ENCODE measurements at places on chromosomes 5 and 9.
A peak's percentile ranks its signal among the peaks of the same experiment; 100 is the strongest.

DNA sequence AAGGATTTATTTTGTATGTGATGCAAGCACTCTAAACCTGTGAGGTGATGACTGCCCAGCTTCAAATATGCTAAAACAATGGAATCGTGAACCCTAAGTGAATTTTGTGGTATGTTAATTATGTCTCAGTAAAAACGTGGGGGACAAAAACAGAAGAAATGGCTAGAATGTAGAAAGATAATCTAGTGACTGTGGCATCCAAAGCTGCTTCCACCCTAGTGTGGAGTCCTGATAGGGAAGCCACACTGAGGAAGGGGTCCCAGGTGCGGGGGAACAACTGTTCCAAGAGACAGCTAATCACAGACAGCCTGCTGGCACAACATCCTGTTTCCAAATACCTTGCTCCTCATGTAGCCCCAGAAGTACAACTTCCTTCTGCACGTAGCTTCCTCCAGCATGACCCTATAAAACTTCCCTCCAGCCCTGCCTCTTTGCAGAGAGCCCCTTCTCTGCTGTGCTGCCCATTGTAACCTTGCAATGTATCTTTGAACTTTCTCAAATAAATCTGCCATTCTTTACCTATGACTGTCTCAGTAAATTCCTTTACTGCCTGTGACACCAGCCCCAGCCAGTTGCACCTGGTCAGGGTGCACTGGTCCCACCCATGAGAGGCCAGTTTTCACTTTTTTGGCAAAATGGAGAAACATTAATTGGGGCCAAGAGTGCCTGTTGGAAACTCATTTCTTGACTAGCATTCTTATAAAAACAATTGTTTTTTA, 4.9 kb downstream of the GMCL2 start:
- DNase-seq, result no peak

GRCh38 chr5:27038476-27038875, at the start of gene CDH9:
CDH9 (minus strand) TSS chr5:27038586; CDS start chr5:26988333, 50,253 bp downstream.
- no peak for DNase-seq

DNA sequence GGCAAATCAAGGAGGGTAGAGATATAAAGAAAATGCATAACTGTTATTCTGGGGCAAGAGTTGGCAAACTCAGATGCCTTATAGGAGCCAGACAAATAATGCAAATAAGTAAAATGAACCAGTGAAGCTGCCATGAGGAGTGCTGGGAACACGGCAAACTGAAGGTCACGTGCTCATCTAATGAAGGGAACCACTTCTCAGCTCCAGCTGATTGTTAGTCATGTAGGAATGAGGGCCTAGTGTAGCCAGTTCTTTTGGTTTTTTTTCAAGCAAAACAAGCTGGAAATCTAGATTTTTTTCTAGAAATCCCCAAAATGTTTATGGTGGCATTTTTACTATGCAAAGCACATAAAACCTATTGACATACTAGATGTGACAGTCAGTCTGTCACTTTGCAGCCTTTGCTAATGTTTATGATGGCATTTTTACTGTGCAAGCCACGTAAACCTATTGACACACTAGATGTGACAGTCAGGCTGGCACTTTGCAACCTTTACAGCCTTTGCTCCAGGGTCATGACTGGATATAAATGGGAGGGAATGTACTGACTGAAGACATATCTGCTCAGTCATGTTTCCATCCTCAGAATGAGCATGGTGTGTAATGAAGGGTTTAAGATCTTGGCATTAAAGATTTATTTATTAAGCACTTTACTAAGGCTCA, 39.4 kb downstream of the RUSC2 start:
- DNase-seq, result no peak

- DNase-seq, result no peak
These were observed 28.1 kb downstream of the ADGRD2 start for GRCh38 chr9:124478354-124478753.

GRCh38 chr5:169950333-169950732, 30.0 kb downstream of the INSYN2B start:
- no peak for DNase-seq

DNA sequence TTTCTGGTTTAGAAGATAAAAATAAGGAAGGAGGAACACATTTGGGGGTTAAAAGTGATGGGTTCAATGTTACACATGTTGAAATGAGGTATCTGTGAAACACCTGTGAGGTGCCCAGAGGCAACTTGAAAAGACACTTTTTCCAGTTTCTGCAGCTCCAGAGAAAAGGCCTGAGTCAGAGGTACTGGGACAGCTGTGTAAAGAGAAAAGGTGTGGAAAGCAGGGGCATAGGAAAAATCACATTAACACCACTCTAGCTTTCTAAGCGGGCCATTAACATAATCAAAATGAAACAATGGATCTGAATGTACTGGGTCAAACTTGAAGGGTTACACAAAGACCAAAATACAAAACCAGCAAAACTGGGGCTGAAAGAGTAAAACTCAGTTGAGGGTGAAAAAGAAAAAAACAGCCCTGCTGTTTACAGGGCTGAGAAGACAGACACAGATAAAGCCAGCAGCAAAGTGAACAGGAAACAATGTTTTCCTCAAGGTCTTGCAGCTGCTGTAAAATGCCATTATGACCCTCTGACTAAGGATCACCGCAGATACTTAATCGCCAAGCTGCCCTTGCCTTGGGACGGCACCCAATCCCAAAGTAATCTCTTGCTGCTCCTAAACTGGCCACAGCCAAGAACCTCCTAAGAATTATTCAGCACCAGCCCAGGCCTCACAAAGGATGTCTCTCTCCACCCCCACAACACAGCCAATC, 104.7 kb downstream of the DROSHA start:
- no peak for DNase-seq

DNA sequence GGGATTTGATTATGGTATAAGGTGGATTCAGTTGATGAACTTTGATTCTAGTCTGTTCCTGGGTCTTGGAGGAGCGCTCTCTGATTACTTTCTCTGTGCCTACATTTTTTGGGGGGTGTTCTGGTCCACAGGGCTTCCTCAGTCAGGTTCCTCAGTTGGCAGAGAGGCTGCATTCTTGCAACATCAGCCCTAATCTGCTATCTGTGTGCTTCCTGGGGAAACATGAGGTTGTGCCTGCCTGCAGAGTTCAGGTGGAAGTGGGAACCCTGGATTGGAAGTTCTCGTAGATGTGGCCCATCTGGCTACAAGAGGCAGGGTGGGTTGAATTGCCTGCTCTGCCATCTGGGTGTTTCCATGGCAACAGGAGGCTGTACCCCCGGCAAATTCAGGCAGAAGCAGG, 24.5 kb downstream of the POLK start:
- DNase-seq, result no peak

- DNase-seq, result no peak
These were observed 60.6 kb upstream of the SYK start for GRCh38 chr9:90741036-90741435.

GRCh38 chr5:171549274-171549673, 129.8 kb downstream of the FGF18 start:
- peak; percentile 31 for DNase-seq

DNA sequence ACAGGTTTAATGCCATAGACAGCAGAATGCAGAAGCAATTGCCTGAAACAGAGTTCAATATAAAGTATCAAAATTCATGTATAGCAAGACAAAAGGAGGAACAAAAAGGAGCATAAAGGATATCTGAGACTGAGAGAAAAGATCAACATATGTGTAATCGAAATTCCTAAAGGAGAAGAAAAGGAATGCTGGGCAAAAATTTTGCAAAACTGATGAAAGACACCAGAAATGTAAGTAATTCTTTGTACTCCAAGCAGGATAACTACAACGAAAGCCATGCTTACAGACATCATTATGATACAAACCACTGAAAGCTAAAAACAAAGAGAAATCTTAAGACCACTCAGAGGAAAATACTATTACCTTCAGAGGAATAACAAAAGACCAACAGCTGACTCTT, 72.8 kb upstream of the MTAP start:
- DNase-seq, result no peak

GRCh38 chr9:128053560-128053959, 13.6 kb downstream of the NAIF1 start:
- no peak for DNase-seq

DNA sequence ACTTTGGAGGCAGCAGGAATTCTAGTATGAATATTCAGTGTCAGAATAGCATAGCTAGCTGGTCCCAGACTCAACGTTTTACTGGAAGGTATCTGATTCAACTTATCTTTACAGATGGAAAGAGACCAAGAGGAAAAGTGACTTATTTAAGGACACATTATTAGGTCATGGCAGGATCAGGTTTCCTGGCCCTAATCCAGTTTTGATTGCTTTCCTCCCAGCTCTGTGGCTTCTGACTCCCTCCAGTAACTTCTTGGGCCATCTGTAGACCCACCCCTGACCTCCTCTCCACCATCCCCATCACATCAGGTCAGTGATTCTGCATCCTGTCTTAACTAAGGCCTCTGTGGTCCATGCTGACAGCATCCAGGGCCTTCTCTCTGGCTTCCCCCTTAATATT, 38.4 kb downstream of the SH3TC2 start:
- DNase-seq, result no peak

DNA sequence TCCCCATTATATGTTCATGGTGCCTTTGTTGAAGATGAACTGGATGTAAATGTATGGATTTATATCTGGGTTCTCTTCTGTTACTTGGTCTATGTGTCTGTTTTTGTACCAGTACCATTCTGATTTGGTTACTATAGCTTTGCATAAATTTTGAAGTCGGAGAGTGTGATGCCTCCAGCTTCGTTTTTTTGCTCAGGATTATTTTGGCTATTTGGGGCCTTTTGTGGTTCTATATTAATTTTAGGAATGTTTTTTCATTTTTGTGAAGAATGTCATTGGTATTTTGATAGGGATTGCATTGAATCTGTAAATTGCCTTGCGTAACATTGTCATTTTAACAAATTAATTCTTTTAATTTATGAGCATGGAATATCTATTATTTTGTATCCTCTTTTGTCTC, 36.6 kb upstream of the ZNF366 start:
- DNase-seq, result no peak

- peak; percentile 52 for DNase-seq
These were observed 8.1 kb downstream of the PRELID2 start for GRCh38 chr5:145826895-145827674.

- DNase-seq, result no peak
These were observed 185.2 kb upstream of the TRIM32 start for GRCh38 chr9:116501871-116502270.

- DNase-seq, result peak; percentile 61
These were observed 35.5 kb upstream of the B4GALT1 start for GRCh38 chr9:33202552-33203201.

GRCh38 chr5:156103155-156103885, 223.6 kb upstream of the SGCD start:
- DNase-seq, result no peak

DNA sequence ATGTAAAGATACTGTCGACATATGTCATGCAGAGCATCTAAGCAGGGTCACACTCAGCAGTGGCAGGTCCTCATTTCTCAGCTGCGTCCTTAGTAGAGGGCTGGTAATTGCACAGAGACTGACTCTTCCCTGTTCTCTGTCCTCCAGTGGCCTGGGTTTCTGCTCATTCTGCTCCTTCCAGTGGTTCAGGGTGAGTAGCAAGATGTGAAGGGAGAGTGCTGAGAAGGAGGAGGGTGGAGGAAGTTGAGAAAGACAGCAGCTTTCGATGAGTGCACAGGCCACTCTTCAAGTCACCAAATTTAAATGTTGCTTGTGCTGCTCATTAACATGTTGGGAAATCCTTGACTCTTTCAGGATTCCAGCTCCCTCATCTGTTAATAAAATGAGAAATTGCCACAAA, 203.9 kb downstream of the FBXL7 start:
- DNase-seq, result no peak

- DNase-seq, result no peak
These were observed 20.0 kb downstream of the PITX1 start for GRCh38 chr5:135013947-135014570.

Measured in small intestine (tissue), 16 donors.